Omental fat pad (tissue), 4 donors: ENCODE measurements at places on chromosomes 3 and 15. TPM values are rescaled to one million over a fixed set of nuclear protein-coding genes. Genes with fewer than 3 reads are reported as not detected.

- DNase-seq, result no peak
Measured at GRCh38 chr3:143344516-143345165, 225.1 kb downstream of the CHST2 start.

DNA sequence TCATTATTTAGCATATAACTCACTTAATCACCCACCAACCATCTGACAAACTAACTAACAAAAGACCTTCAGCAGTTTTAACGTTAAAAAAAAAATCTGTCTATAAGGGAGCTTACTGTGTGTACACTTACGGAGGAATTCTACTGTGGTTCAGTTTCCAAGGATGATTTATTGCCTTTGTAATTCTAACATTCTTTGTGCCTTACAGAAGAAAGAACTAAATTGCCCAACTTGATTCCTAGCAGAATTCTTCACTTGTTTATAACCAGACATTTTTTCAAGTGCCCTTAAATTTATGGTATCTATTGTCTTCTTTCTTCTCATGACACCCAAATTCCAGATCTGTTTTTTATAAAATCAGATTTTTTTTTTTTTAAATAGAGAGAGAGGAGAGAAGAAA, 119.7 kb upstream of the IGSF10 start:
- no peak for DNase-seq

The SLC22A14 gene
- 0.24 TPM for total RNA-seq

The THAP10 gene
- total RNA-seq, result 1.2 TPM
